ENCODE measurements at places on chromosomes 13 and 19. TPM values are rescaled to one million over a fixed set of nuclear protein-coding genes. Genes with fewer than 3 reads are reported as not detected.

- H3K36me3 ChIP-seq = no peaks in the 10 kb centered on the region
- DNase-seq = peak; percentile 65
- H3K4me1 ChIP-seq = no peaks in the 10 kb centered on the region
- no peak overlapping the region for H3K4me3 ChIP-seq
- H3K27me3 ChIP-seq = no peaks in the 10 kb centered on the region
- H3K27ac ChIP-seq = no peak overlapping the region
Measured at GRCh38 chr13:50400035-50400726, 384.9 kb downstream of the KCNRG start.

DNA sequence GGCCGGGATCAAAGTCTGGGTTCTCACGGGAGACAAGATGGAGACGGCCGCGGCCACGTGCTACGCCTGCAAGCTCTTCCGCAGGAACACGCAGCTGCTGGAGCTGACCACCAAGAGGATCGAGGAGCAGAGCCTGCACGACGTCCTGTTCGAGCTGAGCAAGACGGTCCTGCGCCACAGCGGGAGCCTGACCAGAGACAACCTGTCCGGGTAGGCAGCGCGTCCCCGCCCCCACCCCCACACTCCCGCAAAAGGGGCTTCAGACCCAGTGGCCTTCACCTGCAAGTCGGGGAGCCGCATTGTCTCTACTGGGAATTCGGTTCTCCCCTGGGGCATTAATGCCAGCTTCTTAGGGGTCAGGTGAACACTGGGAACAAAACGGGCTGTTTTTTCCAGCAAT is 114.7 kb upstream of the MCF2L start:
- no peak for DNase-seq
- H3K36me3 ChIP-seq = no peaks in the 10 kb centered on the region
- H3K27ac ChIP-seq = no peak overlapping the region
- H3K27me3 ChIP-seq = no peaks in the 10 kb centered on the region
- H3K4me3 ChIP-seq = no peak overlapping the region

- no peaks in the 10 kb centered on the region for H3K36me3 ChIP-seq
- DNase-seq = no peak
- H3K27ac ChIP-seq = no peak overlapping the region
- no peaks in the 10 kb centered on the region for H3K27me3 ChIP-seq
- H3K4me1 ChIP-seq = no peaks in the 10 kb centered on the region
Measured at GRCh38 chr13:62544928-62545327, 1129.3 kb upstream of the PCDH20 start.

The PPAN gene
- total RNA-seq = 18.7 TPM

The COL5A3 gene
- 12.2 TPM for total RNA-seq

DNA sequence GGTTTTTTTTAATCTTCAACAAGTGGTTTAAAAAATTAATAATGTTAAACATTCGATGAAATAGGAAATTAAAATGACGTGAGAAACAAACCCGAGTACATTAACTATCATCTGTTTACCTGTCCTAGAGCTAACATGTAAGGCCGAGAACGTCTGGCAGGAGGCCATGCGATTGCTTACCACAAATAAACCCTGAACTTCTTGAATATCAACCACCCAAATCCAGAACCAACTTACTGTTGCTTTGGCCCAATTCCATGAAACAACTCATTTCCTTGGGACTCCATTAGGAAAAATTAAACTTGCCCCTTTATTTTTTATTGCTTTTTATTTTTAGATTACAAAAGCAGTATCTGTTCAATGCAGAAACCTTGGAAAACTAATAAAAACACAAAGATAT is 228.9 kb upstream of the IRS2 start:
- no peak overlapping the region for H3K4me3 ChIP-seq
- no peaks in the 10 kb centered on the region for H3K27me3 ChIP-seq
- H3K27ac ChIP-seq = no peak overlapping the region
- H3K36me3 ChIP-seq = no peaks in the 10 kb centered on the region
- no peak for DNase-seq

The TBC1D4 gene
- total RNA-seq = 81.4 TPM

DNA sequence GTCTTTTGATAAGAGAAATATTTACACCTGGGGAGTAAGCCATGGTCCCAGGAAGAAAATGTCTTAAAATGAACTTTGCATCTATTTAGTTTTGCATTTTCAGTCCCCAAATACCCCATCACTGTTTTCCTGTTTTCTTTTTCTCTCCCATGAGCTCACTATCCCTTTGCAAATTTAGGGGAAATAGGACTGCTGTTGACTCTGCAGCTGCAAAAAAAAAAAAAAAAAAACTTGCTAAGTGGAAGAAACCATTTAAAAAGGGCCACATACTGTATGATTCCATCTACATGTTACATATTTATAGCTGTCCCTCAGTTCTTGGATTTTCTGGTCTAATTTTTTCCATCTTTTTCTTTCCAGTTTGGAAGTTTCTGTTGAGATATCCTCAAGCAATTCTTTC is 98.2 kb upstream of the SERP2 start:
- H3K4me3 ChIP-seq = no peak overlapping the region
- no peak for DNase-seq
- H3K36me3 ChIP-seq = no peaks in the 10 kb centered on the region
- H3K27me3 ChIP-seq = no peaks in the 10 kb centered on the region
- no peak overlapping the region for H3K27ac ChIP-seq
- H3K4me1 ChIP-seq = peaks cover 23% of the 10 kb centered on the region

The PKN1 gene
- 142 TPM for total RNA-seq

GRCh38 chr19:5680084-5680436 is 256 bp downstream of the MICOS13 start:
- H3K4me3 ChIP-seq = peak overlapping the region; percentile 99
- no peaks in the 10 kb centered on the region for H3K27me3 ChIP-seq
- H3K36me3 ChIP-seq = no peaks in the 10 kb centered on the region
- DNase-seq = no peak
- H3K4me1 ChIP-seq = peaks cover 31% of the 10 kb centered on the region

The SLC1A6 gene
- total RNA-seq = not detected

- H3K27me3 ChIP-seq = peaks cover 57% of the 10 kb centered on the region
- no peak for DNase-seq
- no peaks in the 10 kb centered on the region for H3K4me1 ChIP-seq
Measured at GRCh38 chr13:112351825-112352224, 24.3 kb upstream of the SPACA7 start.

DNA sequence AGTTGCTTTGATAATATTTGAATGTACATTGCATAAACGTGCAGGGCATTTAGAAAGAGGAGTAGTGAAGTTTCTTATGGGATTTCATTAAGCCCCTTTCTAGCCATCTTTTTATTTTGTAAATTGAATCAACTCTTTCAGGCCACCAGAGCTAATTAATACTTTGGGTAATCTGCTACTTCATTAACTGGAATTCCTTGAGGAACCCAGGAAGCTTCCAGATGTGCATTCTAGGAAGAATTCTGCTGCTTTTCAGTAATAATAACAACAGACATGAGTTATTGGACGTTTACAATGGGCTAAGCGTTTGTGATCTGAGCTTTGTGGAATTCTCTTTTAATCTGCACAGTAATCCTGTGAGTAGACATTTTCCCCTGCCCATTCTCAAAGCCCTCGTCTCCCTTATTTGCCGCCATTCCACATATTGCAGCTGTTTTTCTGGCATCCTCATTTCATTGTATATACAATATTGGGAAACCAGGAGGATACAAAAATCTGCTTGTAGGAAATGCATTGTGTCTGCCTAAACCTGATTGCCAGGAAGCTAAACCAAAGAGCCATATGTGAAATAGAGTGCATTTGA is 103.9 kb downstream of the HS6ST3 start:
- no peak for DNase-seq
- H3K27ac ChIP-seq = no peak overlapping the region
- H3K4me1 ChIP-seq = no peaks in the 10 kb centered on the region
- no peaks in the 10 kb centered on the region for H3K36me3 ChIP-seq
- no peak overlapping the region for H3K4me3 ChIP-seq

GRCh38 chr19:12331211-12331941 is 2.1 kb downstream of the ZNF563 start:
- peaks cover 24% of the 10 kb centered on the region for H3K4me1 ChIP-seq
- H3K4me3 ChIP-seq = peak overlapping the region; percentile 4
- DNase-seq = no peak
- peak overlapping the region; percentile 82 for H3K27ac ChIP-seq
- H3K27me3 ChIP-seq = no peaks in the 10 kb centered on the region

DNA sequence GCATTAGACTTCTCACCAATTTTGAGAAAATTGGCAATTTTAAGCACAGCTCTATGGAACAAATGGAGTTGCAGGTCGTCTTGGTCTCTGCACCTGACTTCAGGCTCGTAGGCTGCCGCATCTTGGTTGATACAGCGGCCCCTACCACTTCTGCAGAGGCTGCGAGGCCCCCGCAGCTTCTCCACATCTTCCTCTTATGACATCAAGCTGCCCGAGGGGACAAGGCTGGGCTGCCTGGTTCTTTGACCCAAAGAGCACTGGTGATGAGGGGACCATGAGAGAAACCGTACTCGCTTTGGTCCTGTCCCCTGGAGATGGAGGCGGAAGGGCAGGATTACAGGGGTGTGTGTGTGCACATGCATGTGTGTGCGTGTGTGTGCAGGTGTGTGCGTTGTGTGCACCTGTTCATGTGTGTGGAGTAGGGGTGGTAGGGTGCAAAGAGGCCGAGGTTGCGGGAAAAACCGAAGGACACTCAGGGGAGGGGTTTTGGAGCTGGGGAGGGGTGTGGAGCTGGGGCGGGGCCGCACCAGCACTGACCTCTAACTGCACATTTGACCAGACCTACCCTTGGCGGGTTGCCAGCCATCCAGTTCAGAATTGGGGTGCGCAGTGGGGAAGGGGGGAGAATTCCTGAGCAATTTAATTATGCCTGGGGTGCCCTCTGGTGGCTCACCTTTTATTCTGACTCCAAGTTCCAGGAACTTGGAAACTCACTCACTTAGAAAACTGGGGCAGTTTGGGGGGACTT is 65.1 kb upstream of the ARHGEF7 start:
- no peak overlapping the region for H3K27ac ChIP-seq
- peaks cover 17% of the 10 kb centered on the region for H3K4me1 ChIP-seq
- DNase-seq = no peak
- no peak overlapping the region for H3K4me3 ChIP-seq
- H3K27me3 ChIP-seq = no peaks in the 10 kb centered on the region

DNA sequence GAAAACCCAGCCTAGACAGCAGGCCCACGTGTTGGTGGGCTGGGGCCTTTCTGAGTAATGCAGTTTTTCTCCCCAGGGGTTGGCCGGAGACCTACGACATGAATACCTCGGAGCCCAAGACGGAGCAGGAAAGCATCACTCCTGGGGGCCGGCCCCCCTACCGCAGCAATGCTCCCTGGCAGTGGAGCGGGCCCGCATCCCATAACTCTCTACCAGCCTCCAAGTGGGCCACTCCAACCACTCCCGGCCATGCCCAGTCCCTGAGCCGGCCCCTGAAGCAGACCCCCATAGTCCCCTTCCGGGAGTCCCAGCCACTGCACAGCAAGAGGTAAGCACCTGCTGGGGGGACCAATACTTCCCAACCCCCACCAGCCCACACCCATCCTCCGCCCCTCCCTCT is 82.9 kb downstream of the DPF1 start:
- no peak overlapping the region for H3K4me3 ChIP-seq
- H3K36me3 ChIP-seq = no peaks in the 10 kb centered on the region
- H3K27ac ChIP-seq = no peak overlapping the region
- DNase-seq = no peak

DNA sequence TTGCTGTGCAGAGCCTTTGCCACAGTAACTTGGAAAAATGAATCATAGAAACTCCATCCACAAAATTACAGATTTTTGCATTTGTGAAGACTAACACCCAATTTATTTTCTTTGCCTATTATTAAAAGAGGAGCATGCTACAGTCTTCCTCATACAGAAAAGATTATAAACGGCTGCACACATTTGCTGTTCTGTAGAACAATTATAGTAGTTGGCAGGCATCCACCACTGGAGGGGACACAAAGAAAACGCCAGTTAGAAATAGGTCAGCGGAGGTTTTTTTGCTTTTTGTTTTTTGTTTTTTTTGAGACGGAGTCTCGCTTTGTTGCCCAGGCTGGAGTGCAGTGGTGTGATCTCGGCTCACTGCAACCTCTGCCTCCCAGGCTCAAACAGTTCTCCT is 51.6 kb downstream of the SACS start:
- no peaks in the 10 kb centered on the region for H3K36me3 ChIP-seq
- DNase-seq = no peak
- H3K4me3 ChIP-seq = no peak overlapping the region
- H3K4me1 ChIP-seq = peaks cover 20% of the 10 kb centered on the region
- H3K27me3 ChIP-seq = no peaks in the 10 kb centered on the region

DNA sequence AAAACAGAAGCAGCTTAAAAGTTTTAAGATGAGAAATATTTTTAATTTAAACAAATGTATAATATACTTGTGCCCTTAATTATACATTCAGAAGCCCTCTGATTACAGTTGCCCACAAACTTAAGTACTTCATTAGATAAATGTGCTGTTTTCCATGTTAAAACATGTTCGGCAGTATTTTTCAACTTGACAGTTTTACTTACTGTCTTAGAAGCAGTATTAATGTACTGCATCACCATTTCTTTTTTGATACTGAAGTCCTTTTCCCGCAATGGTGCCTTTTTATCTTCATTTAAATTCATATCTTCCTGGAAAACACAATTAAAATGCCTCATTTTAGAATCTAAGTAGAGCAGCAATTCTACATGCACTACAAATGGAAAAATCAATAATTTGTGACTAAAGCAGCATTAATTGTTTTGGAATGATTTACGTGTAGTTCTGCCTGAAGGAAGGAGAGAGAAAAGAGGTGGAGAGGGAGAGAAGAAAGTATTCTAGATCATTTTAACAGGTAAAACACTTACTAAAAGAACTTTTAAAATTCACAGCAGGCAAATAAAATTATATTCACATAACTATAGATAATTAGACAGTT is 70.2 kb downstream of the DIAPH3 start:
- no peaks in the 10 kb centered on the region for H3K4me1 ChIP-seq
- H3K36me3 ChIP-seq = no peaks in the 10 kb centered on the region
- H3K4me3 ChIP-seq = no peak overlapping the region
- H3K27me3 ChIP-seq = no peaks in the 10 kb centered on the region

DNA sequence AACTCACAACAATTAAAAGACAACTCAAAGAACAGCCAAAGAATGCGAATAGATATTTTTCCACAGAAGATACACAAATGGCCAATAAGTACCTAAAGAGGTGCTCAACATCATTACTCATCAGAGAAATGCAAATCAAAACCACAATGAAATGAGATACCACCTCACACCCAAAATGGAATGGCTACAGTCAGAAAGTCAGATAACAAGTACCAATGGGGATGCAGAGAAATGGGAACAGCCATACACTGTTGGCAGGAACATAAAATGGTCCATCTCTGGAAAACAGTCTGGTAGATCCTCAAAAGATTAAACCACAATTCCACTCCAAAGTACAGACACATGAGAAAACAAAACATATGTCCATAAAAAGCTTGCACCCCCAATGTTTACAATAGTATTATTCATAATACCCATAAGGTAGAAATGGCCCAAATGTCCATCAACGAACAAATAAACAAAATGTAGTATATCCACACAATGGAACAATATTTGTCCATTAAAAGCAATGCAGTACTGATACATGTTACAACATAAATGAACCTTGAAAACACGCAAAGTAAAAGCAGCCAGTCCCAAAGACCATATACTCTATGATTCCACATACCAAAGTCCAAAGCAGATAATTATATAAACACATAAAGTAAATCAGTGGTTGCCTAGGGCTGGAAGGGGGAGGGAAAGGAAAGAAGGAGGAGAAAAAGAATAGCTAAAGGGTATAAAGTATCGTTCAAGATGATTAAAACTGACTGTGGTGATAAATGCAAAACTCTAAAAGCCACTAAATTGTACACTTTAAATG is 19.6 kb downstream of the USP12 start:
- no peak overlapping the region for H3K27ac ChIP-seq
- no peaks in the 10 kb centered on the region for H3K27me3 ChIP-seq
- H3K4me1 ChIP-seq = no peaks in the 10 kb centered on the region
- DNase-seq = no peak
- H3K36me3 ChIP-seq = no peaks in the 10 kb centered on the region

- DNase-seq = no peak
- no peaks in the 10 kb centered on the region for H3K27me3 ChIP-seq
- H3K27ac ChIP-seq = peak overlapping the region; percentile 19
- peaks cover 66% of the 10 kb centered on the region for H3K36me3 ChIP-seq
Measured at GRCh38 chr19:49791776-49792445, 21.2 kb downstream of the FUZ start.

All from heart left ventricle (tissue), 16 donors.